PC-3 (cell line): ENCODE measurements at places on chromosomes 16 and 17. TPM values are rescaled to one million over a fixed set of nuclear protein-coding genes. Genes with fewer than 3 reads are reported as not detected.
A peak's percentile ranks its signal among the peaks of the same experiment; 100 is the strongest.

- H3K4me1 ChIP-seq: peaks cover 26% of the 10 kb centered on the region
- H3K27me3 ChIP-seq: no peaks in the 10 kb centered on the region
- H3K27ac ChIP-seq: no peak overlapping the region
- no peaks in the 10 kb centered on the region for H3K36me3 ChIP-seq
- peak overlapping the region; percentile 91 for H3K4me3 ChIP-seq
These were observed 57.2 kb upstream of the GSE1 start for GRCh38 chr16:85555719-85556455.

OR4D1 gene
- not detected in 2 replicates for total RNA-seq

DNA sequence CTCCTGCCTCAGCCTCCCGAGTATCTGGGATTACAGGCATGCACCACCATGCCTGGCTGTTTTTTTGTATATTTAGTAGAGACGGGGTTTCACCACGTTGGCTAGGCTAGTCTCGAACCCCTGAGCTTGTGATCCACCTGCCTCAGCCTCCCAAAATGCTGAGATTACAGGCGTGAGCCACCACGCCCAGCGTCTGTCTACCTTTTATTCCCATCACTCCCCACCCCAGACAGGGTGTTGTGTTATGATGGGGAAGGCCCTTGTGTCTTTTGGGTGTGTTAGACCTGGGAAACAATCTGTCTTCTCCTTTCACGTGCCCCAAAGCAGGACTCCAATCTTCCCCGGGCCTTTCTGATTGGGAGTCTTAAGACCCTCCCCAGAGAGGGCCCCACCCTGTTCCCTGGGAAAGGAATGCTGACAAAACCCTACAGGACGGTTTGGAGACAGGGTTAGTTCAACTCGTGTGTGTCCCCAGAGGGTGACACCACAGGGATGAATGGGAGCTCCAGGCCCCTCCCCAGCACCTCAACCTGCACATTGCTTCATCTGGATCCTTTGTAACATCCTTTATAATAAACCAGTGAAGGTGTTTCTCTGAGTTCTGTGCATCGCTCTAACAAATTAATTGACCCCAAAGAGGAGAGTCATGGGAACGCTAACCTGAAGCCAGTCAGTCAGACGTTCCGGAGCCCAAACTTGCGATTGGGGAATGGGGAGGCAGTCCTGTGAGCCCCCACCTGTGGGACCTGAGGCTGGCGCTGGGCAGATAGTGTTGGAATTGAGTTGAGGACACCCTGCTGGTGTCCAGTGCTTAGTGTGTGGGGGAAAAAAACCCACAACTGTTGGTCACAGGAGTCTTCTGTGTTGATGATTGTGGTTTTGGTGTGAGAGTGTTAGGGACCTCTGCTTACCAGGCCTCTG, 3.2 kb upstream of the ELOB start:
- H3K27ac ChIP-seq: no peak overlapping the region
- no peak overlapping the region for H3K4me3 ChIP-seq
- no peaks in the 10 kb centered on the region for H3K36me3 ChIP-seq
- H3K27me3 ChIP-seq: no peaks in the 10 kb centered on the region

ZFPM1 gene
- total RNA-seq: 4.1 and 4.6 TPM in 2 replicates

- no peak overlapping the region for H3K27ac ChIP-seq
- no peak overlapping the region for H3K4me3 ChIP-seq
- DNase-seq: no peak
- H3K4me1 ChIP-seq: no peaks in the 10 kb centered on the region
These were observed 79.8 kb downstream of the ARHGAP17 start for GRCh38 chr16:24935336-24935735.

GRCh38 chr17:82914375-82914774, 74.6 kb upstream of the ZNF750 start:
- peak; percentile 26 for DNase-seq
- H3K27ac ChIP-seq: no peak overlapping the region
- no peak overlapping the region for H3K4me3 ChIP-seq
- H3K27me3 ChIP-seq: no peaks in the 10 kb centered on the region

DNA sequence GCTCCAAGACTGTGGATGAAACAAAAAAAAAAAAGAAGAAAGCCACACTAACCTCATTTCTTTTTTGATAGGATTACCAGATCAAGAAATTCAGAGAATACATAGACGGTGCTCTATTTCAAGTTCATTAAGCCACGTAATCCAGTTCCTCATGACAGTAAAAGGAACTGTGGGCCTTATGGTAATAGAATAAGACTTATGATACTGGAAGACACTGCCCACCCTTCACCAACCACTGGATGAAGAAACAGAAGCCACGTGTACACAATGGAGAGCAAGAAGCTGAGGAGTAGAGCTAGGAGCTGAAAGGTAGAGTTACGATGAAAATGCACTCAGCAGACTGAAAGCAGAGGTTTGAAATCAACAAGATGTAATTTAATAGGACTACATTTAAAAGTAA, 11.2 kb downstream of the NCBP3 start:
- H3K4me3 ChIP-seq: no peak overlapping the region
- H3K4me1 ChIP-seq: no peaks in the 10 kb centered on the region
- H3K27ac ChIP-seq: no peak overlapping the region
- peaks cover 7% of the 10 kb centered on the region; the same call in 1 of the 2 replicates for H3K36me3 ChIP-seq
- DNase-seq: no peak

PDE6G gene
- total RNA-seq: 3.0 TPM in 1 of 2 replicates, not detected in the other

GRCh38 chr16:58501242-58502131, 1.5 kb downstream of the NDRG4 start:
- peak overlapping the region; percentile 70 for H3K4me3 ChIP-seq
- no peaks in the 10 kb centered on the region for H3K36me3 ChIP-seq
- no peak overlapping the region for H3K27ac ChIP-seq
- peaks cover 7% of the 10 kb centered on the region; the same call in 1 of the 2 replicates for H3K4me1 ChIP-seq
- no peak for DNase-seq

NOXO1 gene
- 2.4 and 3.4 TPM in 2 replicates for total RNA-seq

DNA sequence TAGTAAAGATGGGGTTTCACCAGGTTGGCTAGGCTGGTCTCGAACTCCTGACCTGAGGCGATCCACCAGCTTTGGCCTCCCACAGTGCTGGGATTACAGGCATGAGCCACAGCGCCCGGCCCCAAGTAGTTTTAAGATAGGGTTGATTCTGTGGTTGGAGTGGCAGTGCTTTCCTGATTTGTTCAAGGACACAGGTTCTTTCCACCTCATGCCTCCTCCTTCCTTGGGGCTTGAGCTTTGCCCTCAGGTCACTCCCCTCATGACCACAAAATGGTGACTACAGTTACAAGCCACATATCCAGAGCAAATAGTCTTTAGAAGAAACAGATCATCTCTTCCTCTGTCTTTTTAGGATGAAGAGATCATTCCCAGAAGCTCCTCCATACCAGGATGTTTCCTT, 25.3 kb upstream of the SMURF2 start:
- H3K4me1 ChIP-seq: peaks cover 35% of the 10 kb centered on the region
- H3K36me3 ChIP-seq: no peaks in the 10 kb centered on the region
- H3K4me3 ChIP-seq: no peak overlapping the region
- peak overlapping the region; percentile 24; the same call in 1 of the 2 replicates for H3K27ac ChIP-seq
- no peak for DNase-seq

GRCh38 chr17:82835766-82836512, 3.9 kb downstream of the ZNF750 start:
- no peak overlapping the region for H3K4me3 ChIP-seq
- H3K4me1 ChIP-seq: no peaks in the 10 kb centered on the region
- no peak for DNase-seq
- no peaks in the 10 kb centered on the region for H3K36me3 ChIP-seq
- H3K27ac ChIP-seq: no peak overlapping the region

GRCh38 chr16:57720142-57720575, 15.4 kb upstream of the KATNB1 start:
- H3K27ac ChIP-seq: no peak overlapping the region
- no peak overlapping the region for H3K4me3 ChIP-seq
- no peaks in the 10 kb centered on the region; the same call in 1 of the 2 replicates for H3K36me3 ChIP-seq
- peak; percentile 54 for DNase-seq

- no peaks in the 10 kb centered on the region for H3K4me1 ChIP-seq
- no peak for DNase-seq
- H3K36me3 ChIP-seq: no peaks in the 10 kb centered on the region
- H3K27ac ChIP-seq: no peak overlapping the region
These were observed 371.8 kb upstream of the SALL1 start for GRCh38 chr16:51522902-51523301.

GRCh38 chr17:61627125-61627524, 36.1 kb upstream of the NACA2 start:
- no peaks in the 10 kb centered on the region for H3K36me3 ChIP-seq
- H3K4me1 ChIP-seq: no peaks in the 10 kb centered on the region
- H3K27ac ChIP-seq: no peak overlapping the region
- no peak overlapping the region for H3K4me3 ChIP-seq
- H3K27me3 ChIP-seq: no peaks in the 10 kb centered on the region
- no peak for DNase-seq

PITPNM3 gene
- total RNA-seq: 7.1 and 9.7 TPM in 2 replicates

TMC8 gene
- total RNA-seq: 4.6 and 5.3 TPM in 2 replicates

NPB gene
- total RNA-seq: 0.07 and 0.17 TPM in 2 replicates

GRCh38 chr16:22053921-22054341, 38.4 kb upstream of the VWA3A start:
- peaks cover 11% of the 10 kb centered on the region; the same call in 1 of the 2 replicates for H3K4me1 ChIP-seq
- no peaks in the 10 kb centered on the region for H3K27me3 ChIP-seq
- H3K4me3 ChIP-seq: no peak overlapping the region

DNA sequence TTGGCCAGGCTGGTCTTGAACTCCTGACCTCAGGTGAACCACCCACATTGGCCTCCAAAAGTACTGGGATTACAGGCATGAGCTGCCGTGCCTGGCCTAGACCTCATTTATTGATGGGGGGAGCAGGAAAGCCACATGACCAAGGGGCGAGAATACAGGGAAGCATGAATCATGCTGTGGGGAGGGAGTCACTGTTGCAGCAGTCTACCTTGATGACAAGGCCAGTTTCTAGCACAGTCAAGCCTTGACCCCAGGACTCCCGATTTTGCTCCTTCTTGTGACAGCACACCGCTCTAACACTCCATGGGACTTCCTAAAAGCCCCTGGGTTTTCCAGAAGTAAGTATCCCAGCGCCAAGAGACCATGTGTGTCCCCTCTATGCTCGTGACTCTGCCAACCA, 42.9 kb upstream of the IRF8 start:
- DNase-seq: no peak
- H3K27ac ChIP-seq: no peak overlapping the region
- peaks cover 34% of the 10 kb centered on the region for H3K27me3 ChIP-seq

DNA sequence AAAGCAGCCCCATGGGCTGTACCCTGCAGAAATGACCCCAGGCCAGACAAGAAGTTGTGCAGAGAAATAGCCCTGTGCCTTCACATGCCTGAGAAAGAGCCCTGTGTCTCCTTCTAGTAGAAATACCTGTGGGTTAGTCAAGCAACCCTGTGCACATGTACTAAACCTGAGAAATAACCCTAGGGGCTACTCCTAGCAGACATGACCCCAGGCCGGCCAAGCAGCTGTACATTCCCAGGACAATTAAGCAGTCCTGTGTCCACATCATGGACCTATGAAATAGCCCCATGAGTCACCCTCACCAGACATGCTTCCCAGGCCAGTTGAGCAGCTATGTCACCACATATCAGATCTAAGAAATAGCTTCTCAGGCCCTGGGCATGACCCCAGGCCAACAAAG, 519.7 kb upstream of the CA10 start:
- DNase-seq: no peak
- H3K4me1 ChIP-seq: no peaks in the 10 kb centered on the region
- H3K27me3 ChIP-seq: no peaks in the 10 kb centered on the region
- no peaks in the 10 kb centered on the region for H3K36me3 ChIP-seq

DNA sequence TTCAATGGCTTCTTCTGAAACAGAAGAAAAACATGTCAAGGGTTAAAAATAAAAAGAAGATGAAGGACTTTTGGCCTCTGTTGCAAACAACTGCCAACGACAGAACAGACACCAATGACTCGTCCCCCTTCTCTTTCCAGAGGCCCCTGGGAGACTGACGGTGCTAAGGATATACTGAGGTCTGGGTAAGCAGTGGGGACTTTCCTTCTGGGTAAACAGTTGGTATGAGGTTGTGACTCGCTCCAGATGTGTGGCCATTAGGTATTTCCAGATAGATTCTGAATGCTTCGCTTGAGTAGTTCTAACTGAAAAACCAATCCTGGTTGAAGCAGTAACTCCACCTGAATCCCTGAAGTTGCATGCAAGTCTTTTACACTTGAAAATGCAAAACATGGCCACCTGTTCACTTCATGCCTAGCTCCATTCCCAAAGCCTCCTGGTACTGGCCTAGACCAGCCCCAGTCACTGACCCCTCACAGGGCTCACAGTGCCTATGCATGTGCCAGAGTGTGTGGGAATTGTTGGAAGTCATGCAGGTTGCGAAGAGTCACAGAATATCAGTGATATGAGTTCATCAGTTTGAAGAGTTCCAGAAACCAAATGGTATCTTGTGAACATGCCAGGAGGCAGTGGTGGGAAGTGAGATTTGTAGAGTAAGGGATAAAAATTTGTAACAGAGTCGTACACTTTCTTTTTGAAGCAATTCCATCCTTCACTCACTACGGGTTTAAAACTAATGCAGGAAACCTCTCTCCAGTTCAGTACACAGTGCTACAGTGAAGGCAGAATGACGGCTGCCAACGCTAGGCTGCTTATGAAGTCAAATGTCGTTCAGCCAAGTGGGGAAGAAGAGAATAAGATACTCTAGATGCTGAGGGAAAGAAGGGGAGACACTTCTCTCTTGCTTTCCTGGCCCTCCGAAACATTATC, 217.8 kb downstream of the ZFHX3 start:
- H3K4me1 ChIP-seq: peaks cover 5% of the 10 kb centered on the region; the same call in 1 of the 2 replicates
- no peaks in the 10 kb centered on the region for H3K36me3 ChIP-seq
- no peak for DNase-seq

DNA sequence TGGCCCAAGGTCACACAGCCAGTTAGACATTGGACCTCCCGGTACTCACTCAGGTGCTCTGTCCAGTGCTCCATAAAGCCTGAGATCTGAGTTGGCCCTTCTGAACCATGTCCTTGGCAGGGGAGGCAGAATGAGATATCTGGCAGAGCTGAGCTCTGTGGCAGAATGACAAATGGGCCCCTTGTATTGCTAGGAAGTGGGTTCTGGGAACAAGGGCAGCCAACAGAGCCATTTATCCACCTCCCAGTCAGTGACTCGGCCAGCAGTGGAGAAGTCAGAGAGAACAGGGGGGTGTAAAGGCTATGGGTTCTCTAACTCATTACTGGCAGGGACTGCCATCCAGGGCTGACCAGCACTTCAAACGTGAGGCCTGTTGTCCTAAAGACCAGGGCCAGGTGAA, 117.1 kb upstream of the NLRP1 start:
- H3K4me3 ChIP-seq: no peak overlapping the region
- no peak overlapping the region for H3K27ac ChIP-seq
- no peaks in the 10 kb centered on the region for H3K27me3 ChIP-seq
- H3K36me3 ChIP-seq: no peaks in the 10 kb centered on the region
